ENCODE measurements at places on chromosomes 6 and 20.
A peak's percentile ranks its signal among the peaks of the same experiment; 100 is the strongest.

GRCh38 chr6:93341900-93342613 lies 77.3 kb downstream of the EPHA7 start:
- no peak for DNase-seq

GRCh38 chr6:67300430-67301040 lies 1334.5 kb upstream of the ADGRB3 start:
- no peak for DNase-seq

DNA sequence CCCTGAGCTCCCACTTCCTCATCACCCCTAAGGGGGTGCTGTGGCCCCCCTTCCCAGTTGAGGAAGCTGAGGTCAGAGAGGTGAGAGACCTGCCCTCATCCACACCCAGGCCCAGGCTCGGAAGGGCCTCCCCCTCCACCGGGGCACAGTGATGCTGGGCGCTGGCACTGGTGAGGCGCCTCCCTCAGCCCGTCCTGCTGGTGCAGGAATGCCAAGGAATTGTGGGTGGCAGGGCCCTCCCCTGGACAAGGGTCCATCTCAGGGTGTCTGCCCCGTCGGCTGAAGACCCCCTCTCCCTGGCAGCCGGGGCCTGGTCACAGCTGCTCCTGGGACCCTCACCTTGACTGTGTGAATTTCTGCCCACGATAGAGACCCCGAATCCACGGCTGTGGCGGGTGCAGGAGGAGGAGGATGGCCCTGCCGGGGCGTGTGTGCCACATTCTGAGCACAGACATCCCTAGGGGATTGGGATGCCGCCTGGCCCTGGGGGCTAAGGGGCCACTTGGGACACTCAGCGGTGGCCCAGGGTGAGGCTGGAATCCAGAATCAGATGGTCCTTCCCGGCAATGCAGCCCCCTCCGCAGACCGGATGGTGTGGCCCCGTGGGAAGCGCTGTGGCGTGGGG lies 70.2 kb upstream of the GATA5 start:
- DNase-seq, result no peak

DNA sequence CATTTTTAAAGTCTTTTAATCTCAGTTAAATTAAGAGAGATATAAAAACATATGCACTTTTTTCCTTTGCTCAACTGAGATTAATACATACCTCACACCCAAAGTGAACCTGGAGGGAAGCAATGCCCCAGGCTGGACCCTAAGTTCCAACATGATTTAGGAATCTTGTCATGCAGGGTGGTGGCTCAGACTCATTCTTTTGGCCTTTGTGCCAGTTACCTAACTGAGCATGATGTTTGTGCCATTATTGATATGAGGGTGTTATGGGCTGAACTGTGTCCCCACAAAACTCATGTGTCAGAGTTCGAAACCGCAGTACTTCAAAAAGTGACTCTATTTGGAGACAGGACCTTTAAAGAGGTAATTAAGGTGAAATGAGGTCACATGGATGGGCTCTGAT lies 188.0 kb downstream of the ARHGAP18 start:
- DNase-seq, result no peak

DNA sequence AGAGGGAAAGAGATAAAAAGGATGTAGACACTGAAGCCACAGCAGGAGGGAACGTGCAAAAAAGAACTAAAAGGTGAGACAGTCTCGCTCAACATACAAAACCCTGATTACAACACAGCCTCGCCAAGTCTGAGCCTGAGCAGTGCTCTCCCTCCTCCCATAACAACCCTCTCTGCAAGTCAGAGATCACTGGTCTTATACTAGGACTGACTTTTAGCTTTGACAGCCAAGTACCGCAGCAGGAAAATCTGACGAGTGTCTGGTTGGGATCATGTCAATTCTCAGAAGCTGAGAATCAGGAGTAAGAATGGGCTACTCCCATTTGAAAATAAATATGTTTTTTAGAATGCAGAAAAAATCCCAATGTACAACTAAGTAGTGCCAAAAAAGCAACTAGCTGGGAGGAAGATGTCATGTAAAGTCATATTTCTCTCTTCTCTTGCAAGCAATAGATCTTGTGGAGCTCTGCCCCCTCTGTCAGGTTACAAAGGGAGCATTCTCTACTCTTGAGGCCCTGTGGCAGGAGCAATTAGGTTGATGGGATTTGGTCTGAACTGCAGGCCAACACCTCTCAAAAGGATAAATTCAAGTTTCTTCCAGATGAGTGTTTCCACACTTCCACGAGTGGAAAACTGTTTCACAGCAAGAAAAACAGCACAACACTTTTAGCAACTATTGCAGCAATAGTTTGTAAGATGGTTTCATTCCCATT lies 118.9 kb upstream of the COL21A1 start:
- DNase-seq, result no peak

DNA sequence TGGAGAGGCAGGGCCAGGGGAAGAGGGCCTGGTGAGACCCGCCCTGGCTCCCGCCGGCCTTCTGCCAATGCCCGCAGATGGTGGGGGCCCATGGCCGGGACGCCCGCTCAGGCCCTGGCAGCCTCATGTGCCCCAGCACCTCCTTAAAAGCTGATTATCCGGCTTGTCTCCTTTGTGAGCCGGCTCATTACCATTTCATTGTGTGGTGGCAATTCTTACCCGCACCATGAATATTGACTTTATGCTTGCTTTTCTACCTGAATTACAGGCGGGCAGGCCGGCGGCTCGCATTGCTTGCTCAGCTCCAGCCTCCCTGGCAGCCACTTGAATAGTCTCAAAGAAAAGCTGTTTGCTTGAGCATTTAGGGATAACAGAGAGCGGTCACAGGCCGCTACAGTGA lies 120.0 kb upstream of the JAG1 start:
- DNase-seq, result peak; percentile 76

Measured in NCI-H2029 treated with DMSO at 0.1 percent for 48 hours (cell line).